ENCODE measurements at places on chromosomes 13 and 19.

DNA sequence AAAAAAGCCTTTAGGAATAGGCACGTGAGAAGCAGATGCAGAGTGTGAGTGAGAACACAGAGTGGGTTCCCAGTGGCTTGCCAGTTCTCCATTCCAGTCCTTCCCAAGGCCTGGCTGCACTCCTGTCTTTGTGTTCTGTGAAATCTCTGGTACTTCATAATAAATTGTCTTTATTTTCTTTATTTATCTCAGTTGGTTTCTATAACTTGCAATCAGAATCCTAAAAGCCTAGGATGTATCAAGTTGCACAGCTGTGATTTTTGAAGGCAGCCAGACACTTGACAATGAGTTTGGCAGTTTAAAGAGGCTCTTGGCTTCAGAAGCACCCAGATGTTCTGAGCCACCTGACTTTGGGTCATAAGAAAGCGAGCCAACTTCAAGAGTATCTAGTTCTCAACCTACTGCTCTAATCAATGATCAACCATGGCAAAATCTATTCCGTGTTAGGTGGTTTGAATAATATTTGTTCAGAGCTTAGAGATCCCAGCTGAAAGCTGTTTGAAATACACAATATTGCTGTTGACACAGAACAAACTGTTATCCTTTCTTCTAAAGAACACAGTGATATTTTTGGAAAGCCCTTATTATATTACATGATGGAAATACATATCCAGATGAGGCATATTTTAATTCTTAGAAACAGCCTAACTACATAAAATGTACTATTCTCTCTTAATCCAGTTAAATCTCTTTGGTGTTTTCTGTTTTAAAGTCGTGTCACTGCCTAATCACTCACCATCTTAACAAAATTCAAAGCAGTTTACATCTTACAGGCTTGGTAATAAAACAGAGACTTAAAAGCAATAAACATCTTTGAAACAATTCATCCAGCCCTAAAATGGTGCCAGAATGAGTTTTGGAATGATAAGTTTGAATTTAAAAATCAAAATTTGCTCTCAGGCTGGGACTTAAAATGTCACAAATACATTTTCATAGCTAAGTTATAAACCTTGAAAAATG, 483.0 kb upstream of the NBEA start:
- DNase-seq, result peak; percentile 96

DNA sequence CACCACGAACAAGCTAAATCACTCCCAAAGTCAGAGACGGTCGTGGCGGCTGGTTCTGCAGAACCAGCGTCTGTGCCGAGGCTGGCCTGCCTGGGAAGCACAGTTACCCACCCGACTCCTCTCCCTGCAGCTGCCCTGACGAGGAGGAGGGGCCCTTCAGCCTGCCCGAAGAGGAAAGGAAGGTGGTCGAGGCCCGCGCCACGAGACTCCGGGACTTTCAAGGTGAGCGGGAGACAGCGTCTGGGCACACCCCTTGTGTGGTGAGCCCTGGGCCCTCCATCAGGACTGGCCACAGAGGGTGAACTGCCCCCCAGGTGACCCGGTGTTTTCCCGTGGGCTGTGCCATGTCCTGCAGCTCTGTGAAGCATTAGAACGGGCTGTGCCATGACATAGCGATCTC, 29.1 kb downstream of the PEX11G start:
- no peak for DNase-seq

DNA sequence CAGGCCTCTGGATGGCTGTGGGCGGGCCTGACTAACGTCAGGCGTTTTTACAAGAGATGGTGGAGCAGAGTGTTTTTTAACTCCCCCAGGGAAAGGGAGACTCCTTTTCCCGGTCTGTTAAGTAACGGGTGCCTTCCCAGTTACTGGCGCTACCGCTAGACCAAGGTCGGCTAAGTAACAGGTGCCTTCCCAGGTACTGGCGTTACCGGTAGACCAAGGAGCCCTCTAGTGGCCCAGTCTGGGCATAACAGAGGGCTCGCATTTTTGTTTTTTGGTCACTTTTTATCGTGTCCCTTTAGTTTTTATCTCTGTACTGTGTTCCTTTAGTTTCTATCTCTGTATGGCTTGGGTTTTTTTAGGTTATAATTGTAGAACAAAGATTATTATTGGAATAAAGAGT, 10.0 kb downstream of the ZNF383 start:
- DNase-seq, result peak; percentile 8

GRCh38 chr13:40115426-40115825, 460.0 kb downstream of the COG6 start:
- no peak for DNase-seq

DNA sequence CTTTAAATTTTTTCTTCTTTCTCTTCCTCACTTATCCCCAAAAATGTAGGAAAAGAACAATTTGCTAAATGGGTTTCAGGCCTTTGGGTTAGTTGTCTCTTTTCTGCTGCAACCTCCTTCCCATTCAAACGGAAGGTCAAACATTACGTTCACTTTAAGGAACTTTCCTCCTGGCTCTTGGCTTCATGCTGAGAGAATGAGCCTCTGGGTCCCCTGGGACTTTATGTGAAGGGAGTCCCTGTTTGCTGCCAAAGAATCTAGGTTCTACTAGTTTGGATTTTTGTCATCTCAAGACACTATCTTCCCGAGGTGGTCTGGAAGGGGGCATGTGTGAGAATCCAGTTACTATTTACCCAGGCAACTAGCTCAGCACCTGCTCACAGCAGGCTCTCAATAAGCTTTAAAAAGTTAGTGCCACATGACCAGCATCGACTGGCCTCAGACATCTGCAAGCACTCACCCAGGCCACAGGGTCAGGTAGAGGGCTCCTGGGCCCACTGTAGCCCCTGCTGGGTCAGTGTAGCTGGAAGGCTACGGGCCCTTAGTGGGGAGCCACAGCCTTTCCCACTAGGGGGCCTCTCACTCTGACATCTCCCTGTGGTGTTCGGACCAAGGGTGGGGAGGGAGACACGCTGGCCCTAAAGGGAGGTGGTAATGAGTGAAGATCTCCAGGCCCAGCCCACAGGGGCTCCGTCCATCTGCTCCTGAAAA, 40.5 kb downstream of the FAM124A start:
- peak; percentile 25 for DNase-seq

DNA sequence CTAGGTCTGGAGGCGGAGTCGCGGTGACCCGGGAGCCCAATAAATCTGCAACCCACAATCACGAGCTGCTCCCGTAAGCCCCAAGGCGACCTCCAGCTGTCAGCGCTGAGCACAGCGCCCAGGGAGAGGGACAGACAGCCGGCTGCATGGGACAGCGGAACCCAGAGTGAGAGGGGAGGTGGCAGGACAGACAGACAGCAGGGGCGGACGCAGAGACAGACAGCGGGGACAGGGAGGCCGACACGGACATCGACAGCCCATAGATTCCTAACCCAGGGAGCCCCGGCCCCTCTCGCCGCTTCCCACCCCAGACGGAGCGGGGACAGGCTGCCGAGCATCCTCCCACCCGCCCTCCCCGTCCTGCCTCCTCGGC, at the start of gene SLC5A5:
SLC5A5 (plus strand) TSS at position 68 of the 373 bp plus-strand sequence. CDS start 375 bp downstream, outside the sequence.
- no peak for DNase-seq
